ENCODE measurements at places on chromosomes 7 and 10.
A peak's percentile ranks its signal among the peaks of the same experiment; 100 is the strongest.

DNA sequence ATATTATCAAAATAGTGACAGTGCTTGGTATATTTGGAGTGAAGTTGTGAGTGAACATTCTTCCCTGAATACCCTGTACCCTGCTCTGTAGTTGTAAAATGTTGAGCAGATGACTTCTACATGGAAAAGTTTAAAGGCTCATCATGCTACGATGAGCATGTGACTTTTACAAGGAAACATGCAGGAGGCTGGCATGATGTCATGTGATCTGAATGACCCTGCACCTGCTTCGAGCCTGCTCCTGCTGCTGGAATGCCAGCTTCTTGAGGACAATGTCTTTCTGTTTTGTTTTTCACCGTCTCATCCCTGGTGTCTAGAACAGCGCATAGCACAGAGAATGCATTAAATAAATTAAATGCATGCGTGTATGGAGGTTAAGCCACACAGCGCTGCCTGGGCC lies 5.4 kb upstream of the INPP5A start:
- DNase-seq: no peak

DNA sequence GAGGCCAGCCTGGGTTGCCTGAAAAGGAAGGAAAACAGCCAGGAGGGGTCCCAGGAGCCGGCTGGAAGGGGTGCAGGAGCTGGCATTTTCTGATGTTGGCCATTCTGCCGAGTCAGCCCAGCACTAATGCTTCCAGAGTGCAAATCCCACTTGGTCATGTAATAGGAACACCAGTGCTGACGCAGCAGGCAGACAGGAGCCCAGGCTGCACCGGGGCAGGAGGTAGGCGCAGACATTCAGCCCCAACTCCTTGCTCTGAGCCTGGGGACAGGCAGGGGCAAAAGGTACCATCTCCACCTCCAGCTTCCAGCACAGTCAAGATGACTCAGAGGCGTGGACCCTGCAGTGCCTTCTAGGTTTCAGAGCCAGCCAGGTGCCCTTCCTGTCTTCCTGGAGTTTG lies 10.2 kb upstream of the YWHAG start:
- DNase-seq: no peak

DNA sequence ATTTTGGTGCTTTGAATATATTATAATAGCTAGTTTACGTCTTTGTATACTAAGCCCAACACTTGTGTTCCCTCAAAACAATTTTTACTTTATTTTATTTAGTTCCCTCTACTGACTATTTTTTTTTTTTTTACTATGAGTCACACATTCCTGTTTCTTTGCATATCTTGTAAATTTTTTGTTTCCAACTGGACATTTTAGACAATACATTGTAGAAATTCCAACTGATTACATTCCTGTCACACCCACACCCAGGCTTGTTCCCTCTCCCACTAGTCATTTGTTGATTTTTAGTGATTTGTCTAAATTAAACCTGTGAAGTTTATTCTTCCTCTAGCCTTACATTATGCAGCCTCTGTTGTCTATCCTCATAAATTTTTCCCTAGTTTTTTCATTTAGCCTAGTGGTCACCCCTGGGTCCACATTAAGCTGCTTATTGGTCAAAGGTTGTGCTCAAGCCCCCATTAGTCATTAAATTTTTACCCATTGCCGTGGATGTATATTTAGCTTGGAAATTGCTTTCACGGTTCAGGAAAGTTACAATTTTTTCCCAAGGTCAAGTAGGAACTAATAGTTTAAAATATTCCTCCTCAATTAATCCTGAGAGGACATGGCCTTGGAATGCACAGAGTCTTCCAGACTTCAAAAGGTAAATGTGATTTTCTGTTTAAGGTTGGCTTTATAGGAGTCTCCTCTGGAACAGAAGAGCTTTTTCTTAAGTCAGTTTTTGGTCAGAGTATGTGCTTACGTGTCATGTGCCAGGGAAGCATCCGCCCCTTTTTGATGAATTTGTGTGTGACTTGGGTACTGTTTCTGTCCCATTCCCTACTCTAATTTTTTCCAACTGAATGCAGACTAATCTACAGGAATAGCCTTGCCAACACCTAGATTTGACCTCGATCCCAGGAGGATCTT lies 207.6 kb upstream of the TMEM72 start:
- no peak for DNase-seq

DNA sequence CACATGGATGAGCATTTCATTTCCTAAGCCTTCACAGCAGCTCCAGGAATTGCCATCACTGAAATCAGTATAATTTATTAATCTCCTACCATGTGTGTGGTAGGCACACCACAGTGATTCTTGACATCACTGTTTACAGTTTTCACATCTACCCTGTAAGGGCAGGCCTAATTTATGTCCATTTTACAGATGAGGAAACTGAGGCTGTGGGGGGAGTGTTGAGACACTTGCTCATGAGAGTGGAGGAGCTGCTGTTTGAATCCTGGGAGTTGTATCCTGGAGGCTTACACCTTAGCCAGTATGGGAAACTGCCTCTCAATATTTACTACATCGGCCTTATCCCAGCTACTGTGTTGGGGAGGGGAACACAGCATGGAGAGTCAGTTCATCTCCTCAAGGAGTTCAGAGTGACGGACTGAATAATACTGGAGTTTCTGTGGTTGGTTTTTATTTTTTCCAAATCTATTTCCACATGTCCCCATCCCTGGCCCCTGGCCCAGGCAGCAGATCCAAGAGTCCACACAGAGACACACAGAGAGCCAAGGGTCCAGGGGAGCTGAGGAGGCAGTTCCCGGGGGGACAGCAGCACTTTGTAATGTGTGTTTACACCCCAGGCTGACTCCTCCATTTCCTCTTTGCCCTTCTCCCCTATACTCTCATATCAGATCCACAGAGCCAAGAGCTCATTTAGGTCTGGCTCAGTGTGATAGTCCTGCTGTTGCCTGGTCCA lies 13.2 kb downstream of the UBTD1 start:
- no peak for DNase-seq

- no peak for DNase-seq
Measured at GRCh38 chr10:131657985-131658330, 242.8 kb upstream of the PPP2R2D start.

GRCh38 chr7:108253275-108254044 lies 123.3 kb upstream of the LAMB4 start:
- DNase-seq: no peak

DNA sequence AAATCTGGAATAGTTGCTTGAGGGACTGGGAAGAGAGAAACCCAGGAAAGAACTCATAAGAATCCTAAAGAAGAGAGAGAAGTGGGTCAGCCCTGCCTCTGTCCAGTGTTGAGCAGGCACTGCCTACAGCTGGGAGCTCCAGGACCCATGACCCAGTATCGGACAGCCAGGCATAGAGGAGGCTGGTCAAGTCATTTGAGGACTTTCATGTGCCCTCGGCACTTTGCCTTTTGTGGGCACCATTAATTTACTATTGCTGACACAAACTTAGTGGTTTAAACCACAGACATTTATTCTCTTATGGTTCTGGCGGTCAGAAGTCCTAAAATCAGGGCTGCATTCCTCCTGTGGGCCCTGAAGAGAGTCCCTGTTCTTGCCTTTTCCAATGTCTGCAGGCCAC lies 60.3 kb downstream of the CPXM2 start:
- no peak for DNase-seq

GRCh38 chr7:91285696-91286355 lies 21.6 kb downstream of the FZD1 start:
- no peak for DNase-seq

DNA sequence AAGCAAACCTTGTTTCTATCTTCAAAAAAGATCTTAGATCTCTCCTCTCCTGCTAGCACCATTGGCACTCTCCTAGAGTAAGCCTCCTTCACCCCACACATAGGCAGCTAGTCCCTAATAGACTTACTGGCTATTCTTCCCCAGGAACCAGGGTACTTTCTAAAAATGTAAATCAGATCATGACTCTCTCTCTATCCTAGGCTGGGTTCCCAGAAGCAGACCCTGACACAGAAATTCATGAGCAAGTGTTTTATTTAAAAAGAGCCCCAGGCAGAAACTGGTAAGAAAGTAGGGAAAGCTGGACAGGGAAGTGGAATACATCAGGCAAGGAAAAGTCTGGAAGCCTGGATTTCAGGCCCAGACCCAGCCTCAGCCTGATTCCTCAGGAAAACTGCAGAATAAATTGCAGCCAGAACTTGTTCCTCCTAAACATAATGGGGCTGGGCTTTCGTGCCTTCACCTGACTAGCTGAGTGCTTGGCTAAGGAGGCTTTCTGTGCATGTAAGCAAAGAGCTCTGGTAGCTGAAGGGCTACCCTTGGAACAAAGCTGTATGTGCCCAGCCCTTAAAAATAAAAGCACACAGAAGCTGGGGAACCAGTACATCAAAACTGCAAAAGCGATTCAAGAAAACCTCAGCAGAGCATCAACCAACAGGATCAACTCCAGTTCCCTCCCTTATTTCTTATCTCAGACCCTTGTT lies 18.8 kb upstream of the SORBS1 start:
- DNase-seq: no peak

GRCh38 chr7:3143869-3144775 lies 100.5 kb upstream of the CARD11 start:
- peak; percentile 34 for DNase-seq

DNA sequence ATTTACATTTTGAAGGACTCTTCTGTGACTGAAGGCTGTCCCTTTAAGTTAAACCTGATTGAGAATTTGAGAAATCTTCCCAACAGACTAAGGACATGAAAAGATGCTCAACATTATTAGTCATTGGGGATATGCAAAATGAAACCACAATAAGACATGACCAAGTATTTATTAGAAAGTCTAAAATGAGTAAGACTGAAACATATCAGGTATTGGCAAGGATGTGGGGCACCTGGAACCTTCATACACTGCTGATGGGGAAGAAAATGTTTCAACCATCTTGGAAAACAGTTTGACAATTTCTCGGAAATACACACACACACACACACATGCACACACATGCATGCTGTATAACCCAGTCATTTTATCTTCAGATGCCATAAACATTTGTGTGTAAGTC lies 132.1 kb upstream of the CDK6 start:
- DNase-seq: no peak

GRCh38 chr10:125985557-125986240 lies 89.3 kb downstream of the FANK1 start:
- DNase-seq: no peak

DNA sequence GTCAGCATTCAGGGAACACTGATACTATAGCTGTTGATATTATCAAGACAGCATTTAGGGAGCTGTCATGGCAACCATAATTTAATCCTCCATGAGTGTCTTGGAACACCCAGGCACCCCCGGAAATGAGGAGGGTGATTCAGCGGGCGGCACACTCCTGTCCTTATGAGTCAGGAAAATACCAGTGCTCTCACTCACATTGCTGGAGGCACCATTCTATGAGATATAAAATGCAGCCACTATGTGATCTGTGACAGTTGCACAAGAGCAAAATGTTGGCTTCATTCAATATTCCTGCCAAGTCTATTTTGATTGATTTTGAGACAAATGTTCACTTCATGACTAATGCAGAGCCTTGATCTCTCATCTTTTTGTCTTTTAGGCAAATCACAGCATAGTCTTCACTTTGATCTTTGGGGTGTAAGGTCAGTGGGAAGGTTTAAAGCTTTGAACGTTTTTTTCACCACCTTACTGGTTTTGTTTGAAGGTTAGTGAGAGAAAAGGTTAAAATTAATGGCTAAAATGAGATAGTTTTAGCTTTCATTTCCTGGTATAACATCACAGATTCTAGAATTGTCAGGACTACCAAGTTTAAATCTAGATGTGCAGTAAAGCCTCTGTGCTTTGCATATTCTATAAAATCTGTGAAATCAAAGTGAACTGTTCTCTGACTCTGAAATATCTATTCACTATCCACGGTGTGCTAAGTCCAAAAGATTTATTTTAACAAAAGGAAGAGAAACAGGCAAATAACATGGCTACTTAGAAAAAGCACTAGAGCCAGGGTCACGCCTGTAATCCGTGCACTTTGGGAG lies 12.4 kb upstream of the ARHGAP12 start:
- no peak for DNase-seq

GRCh38 chr10:125159932-125160855 lies at the start of gene CTBP2:
Gene CTBP2, minus strand, starts transcription at chr10:125160563.
- DNase-seq: peak; percentile 72

GRCh38 chr7:20111821-20112542 lies 105.2 kb downstream of the MACC1 start:
- DNase-seq: no peak

- DNase-seq: no peak
Measured at GRCh38 chr10:129741280-129741977, 222.6 kb downstream of the EBF3 start.

DNA sequence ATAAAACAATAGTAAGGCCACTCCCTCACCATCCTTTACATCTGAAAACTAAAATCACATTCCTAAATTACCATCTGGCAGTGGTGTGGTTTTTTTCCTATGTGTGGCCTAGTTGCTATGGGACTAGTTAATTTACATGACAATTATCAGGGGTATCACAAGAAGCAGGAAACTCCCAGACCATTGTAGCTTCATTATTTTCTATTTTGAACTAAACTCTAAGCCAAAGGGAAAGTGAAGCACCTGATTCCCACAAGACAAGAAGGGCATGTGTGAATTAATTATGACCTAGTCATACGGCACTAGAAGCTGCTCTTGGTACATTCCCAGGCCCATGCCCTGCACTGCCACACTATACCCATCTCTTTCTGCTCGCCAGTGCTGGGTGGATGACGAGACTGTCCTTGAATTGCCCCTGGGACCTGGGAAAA lies 103.4 kb downstream of the ATXN7L1 start:
- no peak for DNase-seq

DNA sequence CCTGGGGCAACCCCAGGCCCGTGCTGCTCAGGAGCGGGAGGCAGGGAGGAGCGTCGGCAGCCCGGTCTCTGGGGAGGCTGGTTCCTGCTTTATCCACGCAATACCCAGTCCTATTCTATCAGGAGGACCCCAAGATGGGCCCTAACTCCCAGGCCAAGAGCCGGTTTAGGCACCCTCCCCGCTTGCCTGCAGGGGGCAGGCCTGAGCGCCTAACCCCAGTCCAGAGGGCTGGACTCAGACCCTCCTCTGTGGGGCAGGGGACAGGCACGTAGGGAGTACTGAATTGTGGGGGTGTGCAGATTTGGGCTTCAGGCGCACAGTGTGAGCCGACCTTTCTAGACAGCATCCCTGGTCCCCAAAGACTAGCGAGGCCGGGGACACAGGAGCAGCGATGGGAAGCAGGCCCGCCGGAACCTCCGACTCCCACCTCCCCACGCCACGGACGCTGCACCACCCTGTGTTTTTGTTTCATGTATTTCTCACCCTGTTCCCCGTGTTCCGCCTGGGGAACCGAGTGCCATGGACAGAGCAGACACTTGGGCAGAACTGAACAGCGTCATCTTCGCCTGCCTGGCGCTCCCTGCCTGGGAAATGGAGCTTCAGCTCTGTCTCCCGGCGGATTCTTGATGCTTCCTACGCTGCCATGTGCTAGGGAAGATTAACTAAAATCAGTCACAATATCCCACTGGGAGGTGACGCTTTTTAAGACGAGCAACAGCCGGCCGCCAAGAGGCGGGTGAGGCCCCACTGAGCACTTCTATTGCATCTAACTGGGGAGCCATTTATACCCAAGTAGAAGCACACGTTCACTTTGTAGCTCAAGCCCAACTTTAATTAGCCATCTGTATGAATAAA lies 5.3 kb downstream of the NUDT1 start:
- no peak for DNase-seq

DNA sequence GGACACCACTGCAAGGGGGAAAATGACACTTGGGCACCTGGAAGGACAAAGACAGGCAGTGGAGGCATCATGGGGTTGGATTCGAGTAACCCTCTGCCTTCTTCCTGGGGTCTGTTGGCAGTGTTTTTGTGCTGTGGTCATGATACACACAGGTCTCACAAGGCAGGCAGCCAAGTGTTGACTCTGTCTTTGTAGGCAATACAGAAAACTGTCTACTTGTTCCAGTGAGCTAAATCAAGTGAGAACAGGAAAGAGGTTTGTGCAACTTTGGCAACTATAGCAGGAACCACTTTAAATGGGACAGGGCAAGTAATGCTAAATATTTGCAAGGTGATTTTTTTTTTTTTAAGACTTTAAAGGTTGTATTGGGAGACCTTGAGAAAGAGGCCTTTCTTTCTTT lies 578.6 kb upstream of the GALNT17 start:
- DNase-seq: no peak

Data from NCI-H146 (cell line).